ENCODE measurements at places on chromosomes 1 and 21.

GRCh38 chr1:236746785-236747184 is 48.3 kb upstream of the MTR start:
- no peak for DNase-seq

GRCh38 chr1:61428146-61428545 is 296.8 kb downstream of the TM2D1 start:
- no peak for DNase-seq

DNA sequence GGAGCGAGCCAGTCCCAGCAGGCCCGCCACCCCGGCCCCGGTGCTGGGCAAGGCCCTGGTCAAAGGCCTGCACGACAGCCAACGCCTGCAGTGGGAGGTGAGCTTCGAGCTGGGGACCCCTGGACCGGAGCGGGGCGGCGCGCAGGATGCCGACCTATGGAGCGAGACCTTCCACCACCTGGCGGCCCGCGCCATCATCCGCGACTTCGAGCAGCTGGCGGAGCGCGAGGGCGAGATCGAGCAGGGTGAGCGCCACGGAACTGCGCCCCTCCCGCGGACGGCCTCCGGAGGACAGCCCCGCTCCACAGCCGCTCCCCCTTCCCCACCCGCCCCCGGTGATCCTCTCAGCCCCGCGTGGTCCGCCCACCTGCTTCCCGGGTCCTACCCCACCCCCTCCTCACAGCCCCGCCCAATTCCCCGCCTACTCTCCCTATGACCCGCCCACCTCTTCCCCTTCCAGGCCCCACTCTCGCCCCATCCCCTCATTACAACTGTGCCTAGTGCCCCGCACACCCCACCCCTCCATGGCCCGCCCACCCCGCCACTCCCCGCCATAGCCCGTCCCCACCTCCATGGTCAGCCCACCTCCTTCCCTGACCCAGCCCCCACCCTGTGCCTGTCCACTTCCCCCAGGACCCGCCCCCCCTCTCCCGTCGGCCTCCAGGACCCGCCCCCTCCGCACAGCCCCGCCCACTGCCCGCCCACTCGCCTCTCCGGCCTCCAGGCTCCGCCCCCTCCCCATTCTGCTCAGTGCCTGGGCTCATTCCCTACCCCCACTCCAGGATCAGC is 52.7 kb downstream of the VWA5B1 start:
- DNase-seq: no peak

DNA sequence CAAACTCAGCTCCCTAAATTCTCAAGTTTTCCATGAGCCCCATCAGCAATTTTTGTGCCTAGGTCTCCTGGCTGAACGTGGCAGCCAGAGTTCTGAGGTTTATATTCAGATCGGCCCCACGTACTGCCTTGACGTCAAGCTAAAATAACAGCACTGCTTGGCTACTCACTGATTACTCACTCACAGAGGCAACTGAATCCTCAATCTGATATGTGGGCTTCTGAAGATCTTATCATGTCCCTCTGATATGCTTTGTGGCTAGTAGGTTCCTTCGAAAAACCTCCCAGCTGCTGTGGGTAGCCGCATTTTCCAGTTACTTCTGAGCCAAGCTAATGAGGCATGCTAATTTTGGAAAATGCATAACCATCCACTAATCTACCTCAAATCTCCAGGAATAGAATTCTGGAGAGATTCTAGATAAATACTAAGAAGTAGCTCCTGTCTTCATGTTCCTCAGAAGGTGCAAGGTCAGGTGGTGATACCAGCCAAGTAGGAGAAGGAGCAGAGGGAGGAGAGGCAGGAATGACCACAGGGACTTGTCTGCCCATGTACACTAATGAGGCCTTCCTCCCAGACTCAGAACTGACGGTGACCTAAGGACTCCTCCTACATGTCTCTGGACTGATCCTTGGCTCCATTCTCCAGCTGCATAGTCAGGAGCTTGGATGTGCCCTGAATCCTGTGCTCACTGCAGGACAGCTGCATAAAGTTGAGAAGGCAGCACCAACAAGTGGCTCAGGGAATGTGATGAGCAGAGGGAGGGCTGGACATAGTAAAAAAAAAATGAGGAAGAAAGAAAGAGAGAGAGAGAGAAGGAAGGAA is 263.7 kb downstream of the TNR start:
- DNase-seq: no peak

DNA sequence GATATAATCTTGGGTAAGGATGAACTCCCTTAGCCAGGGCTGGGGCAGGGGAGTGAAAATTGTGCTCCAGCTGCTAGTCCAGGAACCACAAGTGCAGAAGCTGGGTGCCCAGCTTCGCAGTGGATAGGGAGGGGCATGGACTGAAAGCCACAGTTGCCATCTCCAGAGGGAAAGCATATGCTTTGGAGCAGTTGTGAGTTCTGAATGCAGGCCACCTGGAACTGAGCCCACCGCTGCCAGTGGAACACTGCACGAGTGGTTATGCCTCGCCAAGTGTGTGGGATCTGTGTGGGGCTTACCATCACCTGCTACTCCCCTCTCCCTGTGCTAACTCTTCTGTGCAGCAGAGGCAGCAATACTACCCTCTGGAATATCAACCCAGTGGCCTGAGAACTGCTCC is 158.4 kb upstream of the DPT start:
- no peak for DNase-seq

- no peak for DNase-seq
Observed at GRCh38 chr1:54364582-54364981, 41.6 kb downstream of the SSBP3 start.

DNA sequence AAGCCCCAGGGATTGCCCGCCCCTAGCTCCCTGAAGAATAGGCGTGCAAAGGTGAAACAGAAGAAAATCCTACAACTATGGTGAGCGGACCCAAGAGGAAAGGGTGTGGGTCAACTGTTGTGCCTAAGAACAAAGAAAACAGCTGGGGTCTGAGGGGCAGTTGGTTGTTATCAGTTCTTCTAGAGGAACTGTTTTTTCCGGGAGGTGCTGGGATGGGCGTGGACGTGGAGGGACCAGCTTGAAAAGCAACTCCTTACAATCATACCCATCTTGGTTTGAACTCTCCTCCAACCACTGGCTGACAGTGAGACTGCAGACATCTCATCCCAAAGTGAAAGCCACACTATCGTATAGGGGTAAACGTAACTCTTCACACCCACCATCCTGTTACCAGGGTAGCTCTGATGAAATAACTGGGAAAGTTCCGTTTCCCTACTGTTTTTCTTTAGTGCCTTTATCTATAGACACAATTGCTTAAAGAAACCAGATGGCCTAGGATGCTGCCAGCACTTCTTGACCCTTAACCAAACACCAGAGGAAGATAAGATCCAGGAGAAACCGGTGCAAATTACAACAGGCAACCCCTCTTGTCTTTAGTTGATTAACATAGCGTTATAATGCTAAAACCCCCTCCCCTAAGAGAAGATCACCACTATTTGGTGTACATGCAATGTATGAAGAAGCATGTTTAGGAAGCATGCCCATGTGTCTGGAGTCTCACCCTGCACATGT is 25.6 kb upstream of the FAM89A start:
- no peak for DNase-seq

- DNase-seq: no peak
Observed at GRCh38 chr21:30541764-30542163, at the start of gene KRTAP19-6. Gene KRTAP19-6, minus strand, starts transcription at chr21:30541864. Its CDS starts 31 bp downstream, at chr21:30541833.

DNA sequence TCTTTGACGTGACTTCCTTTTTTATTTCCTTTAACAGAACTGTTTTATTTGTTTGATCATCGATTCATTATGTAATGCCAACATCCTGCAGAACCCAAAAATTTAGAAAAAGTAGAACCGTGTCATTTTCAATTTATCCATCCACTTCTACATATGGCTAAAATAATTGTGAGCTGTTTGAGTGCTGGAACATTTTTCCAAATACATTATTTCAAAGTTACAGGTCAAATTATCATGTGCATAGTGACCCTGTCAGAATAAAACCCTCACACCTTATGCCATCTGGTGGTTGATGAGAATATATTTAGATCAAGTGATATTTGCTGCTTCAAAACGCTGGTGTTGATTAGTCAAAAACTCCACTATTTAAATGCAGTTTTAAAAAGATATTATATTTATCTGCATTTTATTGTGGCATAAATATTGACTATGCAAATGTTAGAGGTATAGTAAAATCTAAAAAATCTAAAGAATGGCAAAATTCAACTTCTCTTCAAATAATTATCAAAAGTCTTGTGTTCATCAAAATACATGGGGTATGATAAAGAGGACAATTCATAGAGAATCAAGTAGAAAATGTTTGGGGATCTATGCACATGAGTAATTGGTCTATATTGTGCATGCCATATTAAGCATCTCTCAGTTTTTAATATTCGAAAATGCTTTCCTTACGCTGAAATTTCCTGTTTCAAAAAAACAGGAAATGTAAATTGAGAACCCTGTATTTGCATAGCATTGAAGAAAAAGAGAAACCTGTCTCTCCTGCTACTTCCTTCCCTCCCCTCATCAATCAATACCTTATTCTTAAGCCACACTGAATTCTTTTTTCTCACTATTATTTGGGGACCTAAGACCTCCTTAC is 39.7 kb downstream of the UBE2U start:
- peak; percentile 13 for DNase-seq

GRCh38 chr1:203645996-203646395 is 19.4 kb downstream of the ATP2B4 start:
- DNase-seq: no peak

DNA sequence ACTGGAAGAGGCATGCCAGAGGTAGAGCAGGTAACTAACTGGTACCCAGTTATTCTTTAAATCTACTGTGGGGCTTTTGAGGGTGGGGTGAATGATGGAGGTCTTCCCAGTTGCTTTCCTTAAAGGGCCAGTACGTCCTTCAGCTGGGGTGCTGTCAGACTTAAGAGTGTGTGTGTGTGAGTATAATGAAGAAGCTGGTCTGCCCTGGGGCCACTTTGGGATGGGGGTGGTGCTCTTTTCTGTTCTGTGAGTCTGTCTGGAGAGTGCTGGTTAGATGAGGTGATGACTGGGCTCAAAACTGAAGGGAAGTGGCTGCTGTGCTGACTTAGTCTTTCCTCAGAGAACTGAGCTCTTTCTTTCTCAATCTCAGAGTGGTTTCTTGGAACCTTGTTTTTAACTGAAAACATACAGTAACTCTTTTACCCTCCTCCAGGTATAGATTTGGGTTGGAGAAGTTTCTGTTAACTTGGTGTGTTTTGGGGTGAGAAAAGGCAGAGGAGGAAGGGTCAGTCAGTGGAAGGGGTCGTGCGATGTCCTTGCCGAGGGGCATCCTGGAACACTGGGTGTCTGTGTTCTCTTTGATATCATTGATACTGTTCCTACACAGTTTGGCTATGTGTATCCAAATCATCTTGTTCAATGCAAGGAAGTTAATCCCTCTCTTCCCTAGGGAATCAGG is 746 bp downstream of the MACF1 start:
- no peak for DNase-seq

Data from NCI-H2227 treated with DMSO at 0.1 percent for 48 hours (cell line).